ENCODE measurements at places on chromosomes 12 and 14.

DNA sequence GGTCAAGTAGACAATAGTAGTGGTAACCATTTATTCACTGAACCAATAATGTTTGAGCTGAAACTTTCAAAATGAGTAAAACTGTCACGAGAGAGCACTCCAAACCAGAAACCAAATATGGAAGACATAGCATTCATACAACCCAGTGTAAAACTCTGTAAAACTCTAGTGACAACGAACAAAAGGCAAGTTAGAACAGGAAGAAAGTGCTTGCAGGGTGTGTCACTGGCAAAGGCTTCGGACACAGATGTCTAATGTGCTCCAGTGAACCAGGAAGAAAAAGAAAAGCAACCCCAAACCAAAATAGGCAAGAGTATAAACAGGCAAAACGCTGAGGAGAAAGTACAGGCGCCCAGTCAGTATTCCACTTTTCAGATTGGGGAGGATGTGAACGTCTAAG, 79.3 kb upstream of the FZD10 start:
- DNase-seq: no peak

- no peak for DNase-seq
Observed at GRCh38 chr14:103019236-103019635, 38.1 kb downstream of the CDC42BPB start.

DNA sequence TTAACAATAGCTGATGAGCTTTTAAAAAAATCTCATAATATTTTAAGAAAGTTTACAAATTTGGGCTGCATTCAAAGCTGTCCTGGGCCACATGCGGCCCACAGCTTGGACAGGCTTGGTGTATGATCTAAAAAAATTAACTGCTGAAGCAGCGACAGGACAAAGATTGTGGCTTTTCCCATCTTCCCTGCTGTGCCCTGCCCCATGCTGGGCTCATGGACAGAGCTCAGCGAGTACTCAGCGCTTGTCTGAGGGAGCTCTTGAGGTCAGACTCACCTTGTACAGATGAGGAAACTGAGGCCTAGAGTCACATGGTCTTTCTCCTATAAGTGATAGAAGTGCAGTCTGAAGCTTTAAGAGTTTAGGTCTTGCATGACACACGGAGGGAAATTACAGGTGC, 15.0 kb downstream of the EVL start:
- DNase-seq: no peak

GRCh38 chr14:62592877-62593276, 452.4 kb downstream of the KCNH5 start:
- DNase-seq: no peak

GRCh38 chr12:47611906-47612305, 93.9 kb downstream of the RPAP3 start:
- no peak for DNase-seq
